ENCODE measurements at places on chromosomes 5 and 9.
A peak's percentile ranks its signal among the peaks of the same experiment; 100 is the strongest.

- no peaks in the 10 kb centered on the region for H3K36me3 ChIP-seq
- no peak overlapping the region for H3K27ac ChIP-seq
- no peak overlapping the region for H3K4me3 ChIP-seq
- no peaks in the 10 kb centered on the region for H3K4me1 ChIP-seq
Measured at GRCh38 chr5:59608745-59609144, 284.8 kb downstream of the PDE4D start.

- DNase-seq, result no peak
- peaks cover 83% of the 10 kb centered on the region for H3K27me3 ChIP-seq
- H3K4me3 ChIP-seq, result no peak overlapping the region
- H3K27ac ChIP-seq, result no peak overlapping the region
Measured at GRCh38 chr9:131813116-131813515, 73.2 kb upstream of the RAPGEF1 start.

- peaks cover 39% of the 10 kb centered on the region for H3K27me3 ChIP-seq
- DNase-seq, result peak; percentile 63
- H3K4me1 ChIP-seq, result no peaks in the 10 kb centered on the region
Measured at GRCh38 chr9:133188006-133188842, 20.8 kb downstream of the OBP2B start.

GRCh38 chr9:109383947-109384346 is 63.1 kb upstream of the EPB41L4B start:
- H3K36me3 ChIP-seq, result peaks cover 51% of the 10 kb centered on the region
- H3K27ac ChIP-seq, result no peak overlapping the region
- no peaks in the 10 kb centered on the region for H3K4me1 ChIP-seq

- no peaks in the 10 kb centered on the region for H3K27me3 ChIP-seq
- H3K4me3 ChIP-seq, result no peak overlapping the region
- DNase-seq, result no peak
- H3K36me3 ChIP-seq, result no peaks in the 10 kb centered on the region
- no peaks in the 10 kb centered on the region for H3K4me1 ChIP-seq
- H3K27ac ChIP-seq, result no peak overlapping the region
Measured at GRCh38 chr5:11777096-11777495, 127.2 kb downstream of the CTNND2 start.

DNA sequence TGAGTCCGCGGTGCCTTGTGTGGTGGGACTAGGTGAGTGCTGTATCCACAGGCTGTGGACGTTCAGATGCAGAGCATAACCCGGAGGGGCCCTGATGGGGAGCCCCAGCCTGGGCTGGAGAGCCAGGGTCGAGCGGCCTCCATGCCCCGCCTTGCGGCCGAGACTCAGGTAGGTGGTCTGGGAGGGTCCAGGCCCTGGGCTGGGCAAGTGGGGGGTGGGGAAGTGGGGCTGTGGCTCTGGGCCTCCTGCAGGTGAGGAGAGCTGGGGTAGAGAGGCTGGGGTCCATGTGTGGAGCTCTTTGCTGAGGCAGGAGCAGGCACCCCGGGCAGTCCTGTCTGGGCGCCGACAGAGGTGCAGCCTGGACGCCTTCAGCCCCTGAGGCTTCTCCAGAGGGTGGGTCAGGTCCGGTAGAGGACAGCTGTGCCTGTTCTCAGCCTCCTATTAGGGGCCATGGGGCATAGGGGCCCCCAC is 241.1 kb downstream of the CACNA1B start:
- no peak for DNase-seq
- H3K36me3 ChIP-seq, result peaks cover 5% of the 10 kb centered on the region

GRCh38 chr9:16673171-16673570 is 197.3 kb downstream of the BNC2 start:
- no peaks in the 10 kb centered on the region for H3K36me3 ChIP-seq
- no peak overlapping the region for H3K27ac ChIP-seq
- no peaks in the 10 kb centered on the region for H3K4me1 ChIP-seq
- H3K4me3 ChIP-seq, result no peak overlapping the region

- H3K36me3 ChIP-seq, result peaks cover 5% of the 10 kb centered on the region
- DNase-seq, result no peak
- no peak overlapping the region for H3K27ac ChIP-seq
- H3K4me1 ChIP-seq, result no peaks in the 10 kb centered on the region
- H3K4me3 ChIP-seq, result no peak overlapping the region
Measured at GRCh38 chr9:96321515-96321914, 19.5 kb upstream of the HSD17B3 start.

- H3K27ac ChIP-seq, result no peak overlapping the region
- peaks cover 7% of the 10 kb centered on the region for H3K36me3 ChIP-seq
- H3K4me3 ChIP-seq, result no peak overlapping the region
- no peak for DNase-seq
- H3K4me1 ChIP-seq, result peaks cover 69% of the 10 kb centered on the region
Measured at GRCh38 chr5:154291917-154292316, 101.4 kb downstream of the GALNT10 start.

DNA sequence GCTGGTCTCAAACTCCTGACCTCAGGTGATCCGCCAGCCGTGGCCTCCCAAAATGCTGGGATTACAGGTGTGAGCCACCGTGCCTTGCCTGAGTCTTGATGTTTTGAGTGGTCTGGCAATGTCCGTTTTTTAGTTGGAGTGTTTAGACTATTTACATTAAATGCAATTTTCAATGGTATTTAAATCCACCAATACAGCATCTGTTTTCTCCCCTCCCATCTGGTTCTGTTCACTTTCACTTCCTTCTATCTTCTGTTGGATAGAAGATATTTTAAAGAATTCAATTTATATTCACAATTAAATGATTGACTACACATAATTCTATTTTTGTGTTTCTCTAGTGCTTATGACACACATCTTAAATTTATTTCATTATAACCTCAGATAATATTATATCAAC is 26.0 kb upstream of the PCAT7 start:
- H3K27me3 ChIP-seq, result no peaks in the 10 kb centered on the region
- no peak overlapping the region for H3K27ac ChIP-seq
- peaks cover 9% of the 10 kb centered on the region for H3K4me1 ChIP-seq
- DNase-seq, result no peak

DNA sequence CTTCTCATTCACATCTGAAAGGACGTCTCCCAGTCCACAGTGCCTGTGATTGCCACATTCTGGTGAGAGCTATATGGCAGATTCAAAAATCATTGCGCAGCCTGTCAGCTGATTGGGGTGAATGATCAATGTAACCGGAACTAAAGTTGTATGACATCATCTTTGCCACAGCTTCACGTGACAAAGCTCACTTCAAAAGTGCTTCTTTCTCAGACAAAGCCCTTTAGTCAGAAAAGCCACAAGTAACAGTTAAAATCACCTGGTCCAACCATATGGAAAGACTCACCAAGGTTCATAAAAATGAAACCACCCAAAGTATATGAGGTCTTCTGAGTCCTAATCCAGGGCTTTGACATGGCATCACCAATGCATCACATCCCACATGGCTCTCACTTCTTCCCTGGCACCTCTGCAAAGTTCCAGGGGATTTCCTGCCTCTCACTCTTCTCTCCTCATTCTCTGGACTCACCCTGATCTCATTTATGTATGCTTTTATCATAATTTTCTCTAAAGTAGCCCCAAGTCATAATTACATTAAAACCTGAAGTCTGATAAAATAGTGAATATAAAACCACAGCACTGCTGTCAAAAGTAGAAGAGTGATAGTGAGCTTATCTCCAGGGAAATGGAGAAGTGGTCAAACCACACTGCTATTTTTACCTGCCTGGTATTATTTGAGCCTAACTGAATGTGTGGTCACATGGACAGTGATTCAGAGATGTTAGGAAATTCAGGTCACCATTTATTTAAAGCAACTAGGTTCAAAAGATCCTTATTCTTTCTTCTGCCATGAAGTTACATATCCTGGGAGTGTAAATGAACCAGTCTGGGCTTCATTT is 193.1 kb upstream of the PTGER4 start:
- peak; percentile 13 for DNase-seq
- H3K4me3 ChIP-seq, result no peak overlapping the region
- peaks cover 11% of the 10 kb centered on the region for H3K4me1 ChIP-seq
- H3K27ac ChIP-seq, result no peak overlapping the region

DNA sequence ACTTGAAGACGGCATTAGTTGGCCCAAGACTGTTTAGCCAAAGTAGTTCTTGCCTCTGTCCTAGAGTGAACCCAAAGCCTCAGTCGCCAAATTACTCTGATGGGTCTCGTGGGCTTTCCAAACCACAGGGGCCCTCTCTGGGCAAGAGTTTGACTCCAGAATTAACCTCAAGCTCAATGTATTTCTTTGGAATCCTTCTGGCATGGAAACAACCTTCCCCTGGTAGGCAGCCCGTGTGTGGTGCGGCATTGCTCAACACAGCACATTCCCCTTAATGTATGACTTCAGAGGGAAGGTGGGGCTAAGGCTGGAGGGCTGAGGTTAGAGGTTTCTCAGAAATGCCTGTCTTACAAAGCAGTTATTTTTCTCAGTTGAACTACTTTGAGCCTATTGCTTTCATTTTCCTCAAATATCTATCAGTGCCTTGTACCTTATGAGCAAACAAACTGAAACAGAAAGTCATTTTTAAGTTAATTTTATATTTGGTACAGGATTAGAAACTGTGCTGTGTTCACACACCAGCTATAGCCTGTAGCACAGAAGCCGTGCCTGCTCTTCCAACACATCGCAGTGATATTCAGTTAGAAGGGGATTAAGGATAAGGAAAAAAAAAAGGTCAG is 123.9 kb upstream of the HAPLN1 start:
- no peak overlapping the region for H3K27ac ChIP-seq
- H3K4me3 ChIP-seq, result no peak overlapping the region
- no peaks in the 10 kb centered on the region for H3K4me1 ChIP-seq
- no peaks in the 10 kb centered on the region for H3K36me3 ChIP-seq
- no peaks in the 10 kb centered on the region for H3K27me3 ChIP-seq

GRCh38 chr5:74665273-74665672 is 19.8 kb upstream of the HEXB start:
- no peak overlapping the region for H3K27ac ChIP-seq
- no peaks in the 10 kb centered on the region for H3K4me1 ChIP-seq
- no peak for DNase-seq
- no peak overlapping the region for H3K4me3 ChIP-seq

DNA sequence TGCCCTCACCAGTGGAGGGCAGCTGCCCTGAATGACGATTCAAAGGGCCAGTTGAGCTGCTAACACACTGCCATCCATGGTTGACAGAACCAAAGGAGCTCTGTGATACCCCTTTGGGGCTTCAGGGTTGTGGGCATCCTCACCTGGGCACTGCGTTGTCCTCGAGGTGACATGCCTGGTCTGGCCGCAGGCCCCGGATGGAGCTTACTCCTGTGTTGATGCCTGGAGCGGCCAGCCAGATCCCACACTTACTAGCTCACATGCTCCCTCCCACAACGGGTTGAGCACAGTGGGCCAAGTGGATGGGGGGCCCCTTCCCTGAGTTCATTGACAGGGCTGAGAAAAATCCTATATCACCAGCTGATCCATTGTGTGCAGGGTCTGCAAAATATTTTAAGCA is 898.9 kb downstream of the TAF11L14 start:
- H3K4me3 ChIP-seq, result no peak overlapping the region
- DNase-seq, result no peak
- no peaks in the 10 kb centered on the region for H3K36me3 ChIP-seq
- no peaks in the 10 kb centered on the region for H3K27me3 ChIP-seq
- H3K27ac ChIP-seq, result no peak overlapping the region

GRCh38 chr5:120457839-120458507 is 6.1 kb upstream of the PRR16 start:
- peaks cover 15% of the 10 kb centered on the region for H3K36me3 ChIP-seq
- H3K27ac ChIP-seq, result peak overlapping the region; percentile 79
- peaks cover 11% of the 10 kb centered on the region for H3K4me1 ChIP-seq
- DNase-seq, result peak; percentile 89

- no peak overlapping the region for H3K27ac ChIP-seq
- H3K36me3 ChIP-seq, result peaks cover 16% of the 10 kb centered on the region
Measured at GRCh38 chr5:116507941-116508655, 66.5 kb downstream of the SEMA6A start.

DNA sequence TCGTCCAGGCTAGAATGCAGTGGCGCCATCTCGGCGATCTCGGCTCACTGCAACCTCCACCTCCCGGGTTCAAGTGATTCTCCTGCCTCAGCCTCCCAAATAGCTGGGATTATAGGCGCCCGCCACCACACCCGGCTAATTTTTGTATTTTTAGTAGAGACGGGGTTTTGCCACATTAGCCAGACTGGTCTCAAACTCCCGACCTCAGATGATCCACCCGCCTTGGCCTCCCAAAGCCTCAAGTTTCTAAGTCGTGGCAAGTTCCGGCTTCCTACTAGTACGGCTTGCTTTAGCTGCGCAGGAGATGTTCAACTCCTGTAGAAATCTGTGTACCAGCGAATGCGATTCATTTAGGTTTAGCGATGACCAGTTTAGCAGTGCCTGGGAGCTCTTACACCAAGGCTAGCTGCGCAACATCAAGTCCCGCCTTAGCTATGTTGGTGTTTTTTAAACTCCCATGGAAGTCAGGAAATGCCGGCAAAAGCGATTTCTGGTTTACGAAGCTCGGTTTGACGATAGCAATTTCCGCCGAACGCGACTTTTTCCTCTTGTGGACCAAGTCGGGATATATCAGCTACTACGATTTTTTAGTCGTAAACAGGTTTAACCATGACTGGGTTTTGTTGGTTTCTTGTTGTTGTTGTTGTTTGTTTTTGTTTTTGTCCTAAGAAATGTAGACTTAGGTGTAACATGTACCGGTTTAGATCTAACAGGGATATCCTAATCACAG is 46.4 kb downstream of the ANXA2R start:
- DNase-seq, result no peak
- H3K4me3 ChIP-seq, result peak overlapping the region; percentile 95
- H3K27me3 ChIP-seq, result no peaks in the 10 kb centered on the region
- peak overlapping the region; percentile 99 for H3K27ac ChIP-seq
- peaks cover 31% of the 10 kb centered on the region for H3K4me1 ChIP-seq

GRCh38 chr5:59206132-59206581 is 623.3 kb downstream of the RAB3C start:
- DNase-seq, result no peak
- H3K36me3 ChIP-seq, result no peaks in the 10 kb centered on the region
- no peaks in the 10 kb centered on the region for H3K27me3 ChIP-seq
- no peaks in the 10 kb centered on the region for H3K4me1 ChIP-seq
- no peak overlapping the region for H3K27ac ChIP-seq
- no peak overlapping the region for H3K4me3 ChIP-seq

DNA sequence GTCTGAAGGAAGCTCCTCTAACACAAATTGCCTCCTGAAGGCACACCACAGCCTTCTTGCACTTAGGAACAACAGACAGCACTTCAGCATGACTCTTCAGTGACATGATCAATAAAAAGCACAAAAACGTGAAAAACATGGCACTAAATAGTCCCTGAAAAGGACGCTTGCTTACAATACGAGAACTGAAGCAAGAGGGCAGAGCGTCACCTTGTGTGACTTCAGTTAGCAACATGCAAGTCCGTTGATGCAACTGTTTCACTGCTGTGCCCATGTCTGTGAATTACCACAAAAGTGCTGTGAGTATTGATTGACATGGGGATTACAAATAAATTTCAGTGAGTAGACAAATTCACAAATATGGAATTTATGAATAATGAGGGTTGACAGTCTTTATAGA is 219.9 kb upstream of the GAS1 start:
- H3K27me3 ChIP-seq, result peaks cover 27% of the 10 kb centered on the region
- no peaks in the 10 kb centered on the region for H3K36me3 ChIP-seq
- H3K27ac ChIP-seq, result no peak overlapping the region
- no peaks in the 10 kb centered on the region for H3K4me1 ChIP-seq

GRCh38 chr9:109974143-109974917 is 194.3 kb downstream of the PALM2AKAP2 start:
- H3K4me1 ChIP-seq, result no peaks in the 10 kb centered on the region
- no peak for DNase-seq
- no peaks in the 10 kb centered on the region for H3K27me3 ChIP-seq

- no peak for DNase-seq
- no peaks in the 10 kb centered on the region for H3K27me3 ChIP-seq
- H3K36me3 ChIP-seq, result peaks cover 13% of the 10 kb centered on the region
Measured at GRCh38 chr5:37166197-37166596, 83.0 kb downstream of the CPLANE1 start.

- no peak for DNase-seq
- no peak overlapping the region for H3K27ac ChIP-seq
- no peaks in the 10 kb centered on the region for H3K27me3 ChIP-seq
- no peak overlapping the region for H3K4me3 ChIP-seq
Measured at GRCh38 chr9:127897193-127897692, 2.2 kb downstream of the ST6GALNAC6 start.

Data from Calu3 (cell line).